ENCODE measurements at places on chromosomes 1 and 21.

DNA sequence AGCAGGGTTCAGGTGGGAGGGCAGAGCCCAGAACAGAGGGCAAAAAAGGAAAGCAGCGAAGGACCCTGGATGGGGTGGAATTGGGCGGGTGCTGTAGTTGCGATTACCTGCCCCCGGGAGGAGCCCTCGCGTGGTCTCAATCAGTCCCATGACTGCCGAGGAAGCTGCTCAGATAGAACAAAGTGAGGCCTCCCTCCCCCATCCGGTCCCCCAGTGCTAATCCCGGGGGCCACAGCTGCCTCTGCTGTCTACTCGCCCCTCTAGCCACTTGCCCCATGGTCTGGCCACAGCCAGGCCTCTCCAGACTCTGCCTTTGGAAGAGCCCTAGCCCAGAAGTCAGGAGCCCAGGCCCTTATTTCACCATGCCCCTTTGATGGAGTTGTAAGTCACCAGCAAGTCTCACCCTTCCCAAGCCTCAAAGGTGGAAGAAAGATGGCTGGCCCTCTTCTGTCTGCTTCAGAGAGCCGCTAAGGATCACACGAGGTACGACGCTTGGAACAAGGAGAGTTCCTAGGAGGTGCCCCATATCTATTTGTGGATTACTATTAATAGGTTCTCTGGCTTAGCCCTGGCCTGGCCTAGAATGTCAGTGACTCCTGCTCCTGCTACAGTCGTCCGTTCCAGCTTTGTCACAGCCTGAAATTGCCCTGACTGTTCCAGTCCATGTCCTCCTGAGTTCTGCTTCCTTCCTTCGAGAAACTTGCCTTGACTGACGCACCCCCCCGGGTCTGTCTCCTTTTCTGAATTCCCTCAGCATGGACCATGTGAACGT lies 16.4 kb downstream of the ECHDC2 start:
- DNase-seq = no peak

GRCh38 chr1:106876384-106876783 lies 180.1 kb upstream of the PRMT6 start:
- DNase-seq = no peak

- no peak for DNase-seq
Observed at GRCh38 chr1:176802316-176802715, 339.3 kb downstream of the PAPPA2 start.

- DNase-seq = no peak
Observed at GRCh38 chr1:97989094-97989680, 68.4 kb upstream of the DPYD start.

GRCh38 chr21:40620386-40621145 lies 226.4 kb downstream of the DSCAM start:
- no peak for DNase-seq

DNA sequence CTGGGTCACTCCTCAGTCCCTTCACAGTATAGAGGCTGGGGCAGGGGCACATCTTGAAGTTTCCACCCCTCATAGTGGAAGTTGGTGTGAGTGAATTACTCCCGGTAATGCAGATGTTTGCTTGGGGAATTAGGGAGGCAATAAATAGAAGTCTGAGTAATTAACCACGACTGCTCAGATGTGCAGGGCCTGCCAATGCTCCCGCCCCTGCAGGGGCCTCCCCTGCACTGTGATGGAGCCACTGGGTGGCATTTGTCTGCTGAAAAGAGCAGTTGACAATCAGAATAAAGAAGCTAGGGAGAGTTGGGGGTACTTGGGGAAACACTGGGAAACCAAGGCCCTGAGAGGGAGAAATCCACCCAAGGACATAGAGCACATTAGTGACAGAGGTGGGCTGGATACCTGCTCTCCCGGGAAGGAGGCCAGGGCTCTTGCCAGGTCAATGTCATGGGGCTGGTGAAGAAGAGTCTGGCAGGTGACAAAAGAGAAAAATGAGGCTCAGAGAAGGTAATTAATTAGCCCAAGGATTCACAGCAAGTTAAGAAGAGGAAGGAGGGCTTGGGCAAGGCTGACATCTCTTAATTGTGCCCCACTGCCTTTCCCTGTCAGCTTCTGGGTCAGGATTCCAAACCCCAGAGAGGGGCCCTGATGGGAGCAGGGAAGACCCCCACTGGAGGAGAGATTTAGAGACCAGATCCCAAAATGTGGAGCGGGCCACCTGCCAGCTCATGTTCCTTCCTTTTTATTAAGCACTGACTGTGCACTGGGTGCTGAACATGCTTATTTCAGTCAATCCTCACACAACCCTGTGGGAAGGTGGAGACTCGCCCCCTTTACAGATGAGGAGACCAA lies 436.2 kb downstream of the MATN1 start:
- no peak for DNase-seq
